Sigmoid colon (tissue), 7 donors: ENCODE measurements at places on chromosomes 4 and X.

DNA sequence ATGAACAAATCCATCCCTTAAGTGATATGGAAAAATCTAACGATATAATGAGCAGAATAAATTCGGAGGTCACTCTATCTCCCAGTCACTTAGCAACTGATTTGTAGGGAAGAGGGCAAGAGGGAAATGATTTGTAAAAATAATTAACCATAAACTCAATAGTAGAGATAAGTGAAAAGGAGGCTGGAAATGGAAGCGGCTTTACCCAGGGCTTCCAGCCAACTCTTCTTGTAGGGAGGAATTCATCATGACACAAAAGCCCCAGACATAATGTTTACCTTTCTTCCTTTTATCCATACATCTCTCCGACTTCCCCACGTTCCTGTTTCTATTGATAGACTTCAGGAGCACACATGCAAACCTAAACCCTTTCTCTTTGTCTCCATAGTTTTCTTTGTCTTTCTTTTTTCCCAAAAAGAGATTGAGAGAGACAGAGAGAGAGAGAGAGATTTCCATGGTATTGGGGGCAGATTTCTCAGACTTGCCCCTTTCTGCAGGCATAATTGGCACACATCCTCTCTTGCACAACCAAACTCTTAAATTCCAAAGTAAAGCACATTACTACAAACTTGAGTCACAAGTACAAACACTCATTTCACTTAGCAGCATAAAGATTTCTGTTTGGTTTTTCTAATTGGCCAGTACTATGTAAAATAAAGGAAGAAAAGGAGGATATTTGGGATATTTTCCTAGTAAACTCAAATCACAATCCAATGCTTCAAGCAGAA is 140.9 kb downstream of the MAPK10 start:
- no peak overlapping the region for H3K4me3 ChIP-seq
- no peaks in the 10 kb centered on the region for H3K27me3 ChIP-seq
- no peak overlapping the region for H3K27ac ChIP-seq
- H3K36me3 ChIP-seq = no peaks in the 10 kb centered on the region

DNA sequence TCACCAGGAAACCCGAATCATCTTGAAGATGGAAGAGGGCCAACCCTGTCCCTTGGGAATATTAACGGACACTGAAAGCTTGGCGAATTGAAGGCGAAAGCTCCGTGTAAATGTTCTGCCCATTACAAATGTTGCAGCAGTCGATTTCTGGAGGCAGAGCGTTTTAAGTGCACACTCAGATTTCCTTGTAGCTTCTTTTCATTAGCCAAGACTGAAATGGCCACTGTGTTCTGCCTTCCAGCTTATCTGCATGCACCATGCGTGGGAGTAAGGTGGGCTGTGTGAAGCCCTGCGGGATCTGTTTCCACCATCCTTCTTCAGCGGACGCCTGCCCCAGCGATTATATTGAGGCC is 1.3 kb downstream of the SMIM20 start:
- no peak for DNase-seq
- no peaks in the 10 kb centered on the region for H3K36me3 ChIP-seq
- H3K27ac ChIP-seq = peak overlapping the region; percentile 92

DNA sequence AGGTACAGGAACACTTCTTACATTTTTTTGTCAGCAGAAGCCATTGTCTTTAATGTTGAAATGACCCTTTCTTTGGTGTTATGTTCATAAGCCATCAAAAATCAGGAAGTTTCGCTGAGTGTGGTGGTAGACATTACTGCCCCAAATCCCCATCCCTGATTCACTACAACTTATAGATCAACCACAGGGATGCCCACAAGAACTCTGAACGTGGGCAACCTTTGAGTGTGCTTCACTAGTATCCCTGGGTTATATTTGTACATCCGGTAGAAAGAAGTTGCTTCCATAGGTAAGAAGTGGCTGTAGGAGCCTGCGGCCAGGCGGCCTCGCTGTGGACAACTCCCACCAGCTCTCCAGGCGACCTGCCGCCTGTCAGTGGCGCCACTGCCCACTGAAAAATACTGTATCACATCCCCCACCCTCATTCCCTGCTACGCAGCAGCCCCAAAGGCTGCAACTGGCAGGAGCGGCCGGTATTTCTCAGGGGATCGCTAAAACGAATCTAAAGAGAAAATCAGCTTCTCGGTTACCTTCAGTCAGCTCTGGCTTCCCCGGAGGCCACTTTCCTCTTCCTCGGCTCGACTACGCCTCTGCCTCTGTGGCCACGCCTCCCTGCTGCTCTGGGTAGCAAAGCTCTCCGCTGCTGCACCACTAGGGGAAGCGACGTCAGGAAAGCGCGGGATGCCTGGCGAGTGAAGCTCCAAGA is 13.9 kb upstream of the ETDC start:
- H3K27ac ChIP-seq = no peak overlapping the region
- no peaks in the 10 kb centered on the region for H3K36me3 ChIP-seq
- H3K4me3 ChIP-seq = peak overlapping the region; percentile 41
- DNase-seq = no peak
- no peaks in the 10 kb centered on the region for H3K27me3 ChIP-seq
- H3K4me1 ChIP-seq = no peaks in the 10 kb centered on the region

DNA sequence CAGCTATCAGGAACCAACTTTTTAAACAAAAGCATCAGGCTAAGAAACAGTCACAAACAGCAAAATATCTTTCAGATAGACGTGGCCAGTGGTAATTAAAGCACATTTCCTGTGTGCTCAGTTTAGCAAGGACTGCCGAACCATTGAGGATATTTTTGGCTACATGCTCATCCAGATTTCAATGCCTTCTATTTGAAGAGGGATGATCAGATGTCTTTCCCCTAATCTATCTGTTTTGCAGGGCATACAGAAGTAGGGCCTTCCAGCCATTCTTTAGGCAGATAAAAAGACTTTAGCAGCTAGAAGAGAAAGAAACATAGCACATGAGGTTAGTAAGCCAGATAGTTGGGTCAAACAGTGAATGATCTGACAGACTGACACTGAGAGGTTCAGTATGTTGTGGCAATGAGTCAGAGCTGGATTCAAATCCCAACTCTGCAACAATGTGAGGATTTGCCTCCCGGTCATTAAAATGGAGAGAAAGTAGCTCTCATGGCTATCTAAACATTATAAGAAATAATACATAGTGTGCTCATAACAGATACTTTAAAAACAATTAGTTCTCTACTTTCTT is 100.0 kb upstream of the PRKG2 start:
- no peak overlapping the region for H3K27ac ChIP-seq
- H3K4me3 ChIP-seq = no peak overlapping the region
- H3K27me3 ChIP-seq = no peaks in the 10 kb centered on the region
- no peak for DNase-seq

DNA sequence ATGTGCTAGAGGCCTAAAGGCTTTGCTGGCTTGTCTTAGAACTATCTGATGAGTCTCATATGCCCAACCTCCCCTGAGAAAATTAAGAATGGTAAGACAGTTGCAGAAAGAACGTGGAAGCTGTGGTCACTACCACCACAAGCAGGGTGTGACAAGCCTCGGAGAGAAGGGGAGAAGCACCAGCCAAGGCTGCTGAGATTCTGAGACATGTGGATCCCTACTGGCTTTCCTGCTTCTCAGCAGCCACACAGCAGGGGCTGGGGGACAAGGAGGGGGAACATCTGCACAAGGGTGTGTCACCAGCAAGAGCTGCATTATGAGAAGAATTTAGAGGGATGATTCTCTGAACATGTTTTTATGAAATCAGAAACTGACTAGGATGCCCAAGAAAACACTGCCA is 19.4 kb downstream of the TAPT1 start:
- DNase-seq = no peak
- H3K36me3 ChIP-seq = no peaks in the 10 kb centered on the region
- no peak overlapping the region for H3K4me3 ChIP-seq
- no peaks in the 10 kb centered on the region for H3K4me1 ChIP-seq
- no peak overlapping the region for H3K27ac ChIP-seq
- H3K27me3 ChIP-seq = no peaks in the 10 kb centered on the region

- no peaks in the 10 kb centered on the region for H3K36me3 ChIP-seq
- no peak overlapping the region for H3K4me3 ChIP-seq
- no peaks in the 10 kb centered on the region for H3K4me1 ChIP-seq
- H3K27ac ChIP-seq = peak overlapping the region; percentile 70
- H3K27me3 ChIP-seq = no peaks in the 10 kb centered on the region
- DNase-seq = no peak
Observed at GRCh38 chrX:69238887-69239231, 73.6 kb upstream of the PJA1 start.

- no peak overlapping the region for H3K4me3 ChIP-seq
- H3K36me3 ChIP-seq = no peaks in the 10 kb centered on the region
- no peak overlapping the region for H3K27ac ChIP-seq
- no peaks in the 10 kb centered on the region for H3K4me1 ChIP-seq
Observed at GRCh38 chr4:40763228-40763716, 13.5 kb downstream of the NSUN7 start.

- H3K36me3 ChIP-seq = no peaks in the 10 kb centered on the region
- H3K4me1 ChIP-seq = no peaks in the 10 kb centered on the region
- no peaks in the 10 kb centered on the region for H3K27me3 ChIP-seq
- DNase-seq = no peak
Observed at GRCh38 chr4:138967313-138967712, 48.3 kb upstream of the NOCT start.

DNA sequence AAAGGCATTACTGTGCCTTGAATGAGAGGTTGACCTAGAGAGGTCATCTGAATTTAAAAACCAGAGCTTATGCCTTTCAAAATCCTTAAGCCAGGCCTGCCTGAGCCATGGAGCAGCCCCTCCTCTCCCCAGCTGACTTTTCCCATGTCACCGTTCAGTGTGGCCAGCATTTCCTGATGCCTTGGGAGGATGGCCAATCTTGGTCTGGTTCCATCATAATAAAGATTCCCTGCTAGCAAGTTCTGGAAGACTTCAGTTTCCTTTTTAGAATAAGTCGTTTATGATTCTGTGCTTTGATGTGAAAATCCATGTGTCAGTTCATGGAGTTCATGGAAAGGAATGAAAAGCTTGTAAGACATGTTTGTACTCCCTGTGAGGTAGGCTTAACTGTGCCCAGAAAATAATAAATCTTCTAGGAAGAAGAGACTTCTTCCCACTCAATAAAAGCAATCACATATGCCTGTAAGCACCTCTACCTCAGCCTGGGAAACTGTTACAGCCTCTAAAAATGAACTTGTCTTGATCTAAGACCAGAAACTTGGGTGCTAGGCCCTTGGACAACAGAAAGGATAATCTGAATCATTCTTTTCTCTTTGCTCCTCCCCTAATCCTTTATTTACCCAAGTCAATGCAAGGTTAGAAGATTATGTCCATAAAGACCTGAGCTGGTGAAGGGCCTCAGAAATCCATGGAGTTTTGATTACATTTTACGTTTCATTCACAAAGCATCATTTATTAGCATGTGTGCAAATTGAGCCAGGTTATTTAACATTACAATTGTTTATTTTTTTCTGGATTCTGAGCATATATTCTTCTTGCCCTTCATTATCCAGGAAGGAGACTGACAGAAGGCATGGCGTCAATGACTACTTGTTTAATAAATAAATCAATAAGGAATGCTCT is 84.0 kb upstream of the TBC1D9 start:
- H3K36me3 ChIP-seq = no peaks in the 10 kb centered on the region
- H3K27ac ChIP-seq = peak overlapping the region; percentile 71
- no peaks in the 10 kb centered on the region for H3K27me3 ChIP-seq
- no peak for DNase-seq
- H3K4me1 ChIP-seq = peaks cover 16% of the 10 kb centered on the region
- no peak overlapping the region for H3K4me3 ChIP-seq

DNA sequence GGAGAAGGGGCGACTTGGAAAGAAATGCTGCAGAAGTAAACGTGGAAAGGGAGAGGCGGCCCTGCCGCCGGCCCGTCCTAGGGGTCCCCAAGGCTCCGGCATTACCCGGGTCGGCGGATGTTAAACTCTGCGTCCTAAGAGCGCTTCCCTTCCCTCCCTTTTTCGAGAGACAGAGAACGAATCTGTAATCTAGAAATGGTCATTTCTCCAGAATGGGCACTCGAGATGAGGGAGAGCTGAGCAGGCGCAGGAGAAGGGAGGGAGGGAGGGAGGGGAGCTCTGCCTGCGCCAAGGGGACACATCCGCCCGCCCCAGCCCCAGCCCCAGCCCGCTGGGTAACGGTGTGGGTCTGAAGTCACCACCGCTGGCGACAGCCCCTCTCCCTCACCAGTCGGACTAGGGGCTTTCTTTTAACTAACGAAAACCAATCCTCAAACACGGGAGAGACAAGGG is 1.7 kb downstream of the HCFC1 start:
- peak overlapping the region; percentile 55 for H3K4me3 ChIP-seq
- DNase-seq = no peak
- H3K36me3 ChIP-seq = no peaks in the 10 kb centered on the region
- peak overlapping the region; percentile 97 for H3K27ac ChIP-seq
- H3K4me1 ChIP-seq = no peaks in the 10 kb centered on the region

- H3K27me3 ChIP-seq = peaks cover 7% of the 10 kb centered on the region
- DNase-seq = no peak
- no peak overlapping the region for H3K27ac ChIP-seq
Observed at GRCh38 chr4:4837316-4837715, 22.1 kb upstream of the MSX1 start.

DNA sequence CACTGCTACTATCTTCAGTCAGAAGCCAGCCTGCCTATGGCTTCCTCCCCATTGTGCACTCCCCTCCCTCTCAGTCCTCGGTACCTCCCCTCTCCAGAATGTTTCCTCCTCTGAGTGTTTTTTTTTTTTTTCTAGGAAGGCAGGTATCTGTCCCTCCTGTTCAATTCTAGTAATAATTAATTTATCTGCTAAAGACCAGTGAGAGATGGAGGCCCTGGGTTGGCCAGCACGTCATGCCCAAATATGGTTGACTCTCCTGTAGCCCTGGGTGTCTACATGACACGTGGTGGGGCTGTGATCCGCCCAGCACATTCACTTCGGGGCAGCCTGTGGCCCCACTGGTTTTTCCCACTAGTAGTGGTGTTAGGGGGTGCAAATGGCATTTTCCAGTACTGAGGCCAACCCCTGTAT is 1.8 kb downstream of the FLNA start:
- peak overlapping the region; percentile 78 for H3K4me3 ChIP-seq
- H3K4me1 ChIP-seq = peaks cover 19% of the 10 kb centered on the region
- no peak for DNase-seq
- peaks cover 5% of the 10 kb centered on the region for H3K27me3 ChIP-seq
- H3K27ac ChIP-seq = peak overlapping the region; percentile 99

- DNase-seq = peak; percentile 88
- peak overlapping the region; percentile 57 for H3K27ac ChIP-seq
- H3K4me3 ChIP-seq = peak overlapping the region; percentile 50
Observed at GRCh38 chrX:69285401-69285877, 120.2 kb upstream of the PJA1 start.
